EL (cell line): ENCODE measurements at places on chromosomes 6 and 20.

DNA sequence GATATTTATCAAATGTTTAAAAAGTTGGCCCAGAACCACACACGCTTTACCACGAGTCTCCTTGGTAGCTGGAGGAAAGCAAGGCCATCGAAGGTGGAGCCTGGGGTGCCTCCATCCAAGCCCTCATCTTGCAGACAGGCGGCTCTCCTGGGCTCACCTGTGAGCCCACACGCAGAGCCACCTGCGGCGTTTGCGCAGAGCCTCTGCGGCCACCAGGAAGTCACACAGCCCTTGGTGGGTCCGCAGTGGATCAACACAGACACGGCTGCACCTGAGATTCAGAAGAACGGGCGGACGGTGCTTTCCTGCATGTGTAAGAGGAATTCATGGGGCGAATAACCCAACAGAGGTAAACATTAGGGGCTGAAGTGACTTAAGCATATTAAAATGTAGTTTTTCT is 24.5 kb upstream of the SMOC2 start:
- DNase-seq = no peak

DNA sequence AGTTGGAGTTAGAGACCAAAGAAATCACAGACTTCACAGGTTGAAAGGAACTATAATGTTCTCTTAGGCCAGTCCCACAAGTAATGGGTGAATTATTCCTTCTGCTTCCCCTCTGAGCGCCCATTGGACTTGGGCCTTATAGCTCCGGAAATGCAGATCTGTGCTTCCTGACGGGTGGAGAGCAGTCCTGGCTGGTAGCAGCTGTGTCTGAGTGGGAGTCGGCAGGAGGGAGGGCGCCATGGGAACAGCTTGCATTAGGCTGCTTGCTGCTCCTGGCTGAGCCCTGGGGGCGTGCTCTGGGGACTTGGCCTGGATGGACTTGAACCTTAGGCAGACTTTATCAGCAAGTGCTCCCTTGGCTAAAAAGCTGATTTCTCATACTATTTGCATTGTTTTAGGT is 18.4 kb upstream of the NUP153 start:
- DNase-seq = peak; percentile 52

DNA sequence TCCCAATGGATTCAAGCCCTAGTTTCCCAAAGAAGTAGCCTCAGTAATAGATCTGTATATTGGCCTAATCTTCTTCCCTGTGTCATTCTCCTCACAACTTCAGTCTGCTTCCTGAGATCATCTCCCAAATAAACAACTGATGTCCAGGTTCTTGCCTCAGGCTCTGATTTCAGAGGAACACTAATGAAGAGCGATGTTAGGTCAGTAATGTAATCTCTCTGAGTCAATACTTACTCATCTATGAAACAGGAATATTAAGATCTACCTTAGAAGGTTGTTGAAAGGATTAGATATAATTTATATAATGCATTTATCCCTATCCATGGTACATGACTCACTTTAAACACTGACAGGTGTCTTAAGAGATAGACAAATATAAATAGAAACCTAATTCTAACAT is 246.0 kb upstream of the FLRT3 start:
- peak; percentile 30 for DNase-seq

- no peak for DNase-seq
Measured at GRCh38 chr6:37693079-37693478, 4.6 kb downstream of the MDGA1 start.

GRCh38 chr20:22904905-22905304 is 130.2 kb upstream of the SSTR4 start:
- DNase-seq = no peak

GRCh38 chr6:22432060-22432459 is 135.2 kb upstream of the PRL start:
- no peak for DNase-seq

GRCh38 chr6:20200761-20201630 is 11.3 kb downstream of the MBOAT1 start:
- no peak for DNase-seq

DNA sequence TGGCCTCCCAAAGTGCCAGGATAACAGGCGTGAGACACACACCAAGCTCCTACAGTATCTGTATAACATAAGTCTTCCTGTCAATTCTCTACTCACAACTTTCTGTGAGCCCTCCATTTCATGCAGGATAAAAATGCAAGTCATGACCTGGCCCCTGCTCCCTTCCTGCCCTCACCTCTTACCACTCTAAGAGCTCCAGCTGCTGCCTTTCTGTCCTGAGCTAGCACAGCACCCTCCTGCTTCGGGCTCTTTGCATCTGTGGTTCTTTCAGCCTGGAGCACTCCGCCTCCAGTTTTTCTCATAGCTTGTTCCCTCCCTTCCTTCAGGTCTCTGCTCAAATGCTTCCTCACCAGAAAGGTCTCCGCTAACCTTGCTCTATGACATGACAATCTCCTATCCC is 23.7 kb upstream of the TRPC4AP start:
- no peak for DNase-seq
